NCI-H226 (cell line): ENCODE measurements at places on chromosomes 1 and 21.

DNA sequence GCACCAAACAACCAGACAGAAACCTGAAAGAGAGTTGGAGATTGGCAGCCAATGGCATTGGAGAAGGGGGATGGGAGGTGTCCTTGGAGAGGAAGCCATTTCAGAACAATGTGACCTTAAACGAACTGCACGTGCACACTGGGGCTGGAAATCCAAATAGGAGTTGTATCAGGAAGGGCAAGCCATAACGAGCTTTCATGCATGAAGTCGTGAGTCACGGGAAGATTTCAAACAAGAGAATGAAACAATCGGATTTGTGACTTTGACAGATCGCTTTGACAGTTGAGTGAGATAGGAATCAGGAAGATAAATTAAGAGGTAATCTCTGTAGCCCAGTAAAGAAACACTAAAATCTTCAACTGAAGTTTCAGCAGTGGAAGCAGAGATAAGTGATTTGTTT lies 445.8 kb upstream of the ZP4 start:
- no peak for DNase-seq

DNA sequence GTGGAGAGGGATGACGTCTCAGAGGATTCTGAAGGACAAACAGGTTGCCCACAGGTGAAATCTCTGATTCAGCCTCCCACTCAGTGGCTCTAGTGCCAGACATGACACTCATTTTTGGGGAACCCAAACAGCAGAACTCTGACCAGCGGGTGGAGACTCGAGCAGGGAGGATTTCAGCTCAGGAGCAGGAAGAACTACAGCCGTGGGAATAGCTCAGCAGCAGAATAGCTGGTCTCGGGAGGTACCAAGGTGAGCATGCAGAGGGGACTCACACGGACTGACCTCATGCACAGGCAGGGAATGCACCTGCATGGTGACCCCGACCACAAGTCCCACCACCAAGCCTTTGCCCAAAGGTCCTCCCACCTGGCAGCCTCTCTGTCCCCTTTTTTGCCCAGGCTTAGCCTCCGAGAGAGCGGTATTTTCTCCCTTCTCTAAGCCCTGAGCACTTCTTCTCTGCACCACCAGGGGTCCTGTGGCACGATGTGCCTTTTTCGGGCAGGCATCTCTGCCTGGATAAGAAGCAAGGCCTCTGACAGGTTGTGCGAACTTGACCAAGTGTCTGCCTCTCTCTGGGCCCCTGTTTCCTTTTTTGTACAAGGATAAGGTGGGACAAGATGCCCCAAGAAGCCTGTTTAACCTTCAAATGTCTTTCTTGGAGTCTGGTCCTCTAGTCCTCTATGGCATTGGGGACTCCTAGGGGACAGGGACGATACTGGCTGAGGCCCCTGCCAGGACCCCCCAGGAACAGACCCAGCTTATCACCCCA lies 8.8 kb upstream of the FGR start:
- DNase-seq = no peak

- DNase-seq = no peak
Measured at GRCh38 chr21:39855595-39855994, 11.6 kb upstream of the PCP4 start.

- no peak for DNase-seq
Measured at GRCh38 chr1:2908561-2908960, 107.1 kb upstream of the TTC34 start.

DNA sequence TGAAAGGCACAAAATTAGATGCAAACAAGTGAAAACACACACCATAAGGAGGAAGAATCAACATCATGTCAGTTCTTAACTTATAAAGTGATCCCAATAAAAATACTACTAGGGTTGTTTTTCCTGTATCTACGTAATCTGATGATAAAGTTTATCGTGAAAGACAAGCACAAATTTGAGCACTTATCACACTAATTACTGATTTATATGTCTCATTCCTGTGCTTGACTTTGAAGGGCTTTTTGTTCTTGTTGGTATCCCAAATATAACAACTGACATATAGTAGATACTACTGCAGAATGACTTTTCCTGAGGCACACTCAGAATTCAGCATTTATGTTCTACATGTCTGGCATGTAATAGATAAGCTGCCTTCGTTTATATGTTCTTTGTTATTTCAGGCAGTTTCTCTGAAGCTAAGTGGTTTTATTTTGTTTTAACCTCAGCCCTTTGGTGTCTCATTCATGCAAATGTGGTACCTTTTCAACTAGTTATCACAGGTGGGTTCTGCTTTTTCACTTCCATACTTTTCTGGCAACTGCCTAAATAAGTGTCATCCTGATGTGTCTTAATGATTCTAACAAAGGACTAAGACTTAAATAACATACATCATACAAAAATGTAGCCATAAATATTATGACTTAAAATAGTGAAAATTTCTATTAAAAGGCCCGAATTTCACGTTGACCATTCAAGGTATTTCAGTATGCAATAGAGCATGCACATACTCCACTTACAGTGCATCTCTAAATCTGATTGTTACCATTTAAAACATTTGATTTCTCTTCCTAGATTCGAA lies 73.2 kb downstream of the LRRC8C start:
- DNase-seq = no peak
